Kidney epithelial cell (primary cell): ENCODE measurements at places on chromosomes 6 and 20.

GRCh38 chr6:158020811-158021210 lies 39.1 kb downstream of the SYNJ2 start:
- DNase-seq = no peak

DNA sequence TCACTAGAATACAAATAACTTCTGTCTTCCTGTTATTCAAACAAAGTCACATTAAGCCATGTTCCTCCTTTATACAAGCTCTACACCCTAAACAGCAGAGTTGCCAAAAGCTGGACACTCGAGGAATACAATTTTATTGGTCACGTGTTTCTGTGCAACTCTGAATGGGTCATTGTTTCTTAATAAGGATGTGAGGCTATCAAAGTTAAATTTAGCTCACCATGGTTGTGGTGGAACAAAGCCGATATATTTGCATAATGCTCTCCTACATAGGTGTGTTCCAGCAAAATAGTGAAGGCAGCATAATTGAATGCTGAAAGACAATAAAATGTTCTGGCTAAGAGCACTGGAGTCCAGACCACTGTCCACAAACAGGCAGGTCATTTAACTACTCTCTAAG lies 36.9 kb upstream of the CD2AP start:
- DNase-seq = no peak

DNA sequence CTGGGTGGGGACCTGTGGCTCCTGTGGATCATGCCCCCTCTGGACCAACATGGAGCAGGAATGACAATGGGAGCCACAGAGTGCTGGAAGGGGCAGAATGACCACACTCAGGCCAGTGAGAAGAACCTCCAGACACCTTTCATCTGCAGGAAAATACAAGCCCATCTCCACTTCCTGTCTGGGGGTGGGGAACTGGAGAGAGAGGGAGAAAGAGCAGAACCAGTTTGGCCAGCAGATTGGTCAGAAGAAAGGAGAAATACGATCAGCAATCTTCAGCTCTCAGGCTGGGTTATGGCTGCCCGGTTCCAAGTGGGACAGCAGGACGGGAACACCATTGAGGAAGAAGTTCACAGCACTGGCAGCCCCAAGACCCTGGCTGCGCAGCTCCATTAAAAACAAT lies 37.0 kb downstream of the BMP7 start:
- no peak for DNase-seq

GRCh38 chr6:95087394-95088097 lies 489.8 kb upstream of the MANEA start:
- DNase-seq = peak; percentile 63

DNA sequence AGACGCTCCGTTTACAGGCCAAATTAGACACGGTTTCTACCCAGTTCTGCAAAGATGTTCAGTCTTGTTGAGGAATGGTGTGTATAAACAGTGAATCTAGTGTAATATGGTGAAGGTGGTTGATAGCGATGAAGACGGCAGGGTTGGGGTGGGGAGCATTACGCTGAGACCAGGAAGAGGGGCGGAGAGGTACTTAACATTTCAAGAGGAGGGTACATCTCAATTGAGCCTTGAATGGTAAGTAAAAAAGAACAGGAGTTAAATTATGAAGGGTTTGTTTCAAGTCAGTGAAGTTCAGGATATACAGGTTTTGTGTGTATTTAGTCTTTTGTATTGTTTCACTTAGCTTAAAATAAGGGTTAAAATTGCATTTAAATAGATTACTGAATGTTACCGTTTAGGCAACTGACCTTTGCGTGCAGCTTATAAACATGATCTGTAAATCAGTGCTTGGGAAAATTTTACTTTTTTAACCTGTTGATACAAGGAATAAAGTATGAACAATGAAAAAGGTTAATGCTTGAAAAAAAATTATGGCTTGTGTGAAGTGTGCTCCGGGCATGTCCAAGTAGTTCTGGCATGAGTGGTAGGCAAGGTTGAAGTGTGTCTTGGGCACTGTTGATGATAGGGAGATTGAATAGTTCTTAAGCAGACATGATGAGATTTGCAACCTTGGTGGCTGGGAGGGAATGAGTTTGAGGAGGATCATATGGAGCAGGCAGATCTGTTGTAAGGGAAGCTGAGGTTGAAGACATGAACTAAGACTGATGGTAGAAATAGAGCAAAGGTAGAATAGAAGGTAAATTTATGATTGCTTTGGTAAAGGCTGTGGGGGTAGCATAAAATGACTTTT lies 842 bp downstream of the POLR1C start:
- no peak for DNase-seq

DNA sequence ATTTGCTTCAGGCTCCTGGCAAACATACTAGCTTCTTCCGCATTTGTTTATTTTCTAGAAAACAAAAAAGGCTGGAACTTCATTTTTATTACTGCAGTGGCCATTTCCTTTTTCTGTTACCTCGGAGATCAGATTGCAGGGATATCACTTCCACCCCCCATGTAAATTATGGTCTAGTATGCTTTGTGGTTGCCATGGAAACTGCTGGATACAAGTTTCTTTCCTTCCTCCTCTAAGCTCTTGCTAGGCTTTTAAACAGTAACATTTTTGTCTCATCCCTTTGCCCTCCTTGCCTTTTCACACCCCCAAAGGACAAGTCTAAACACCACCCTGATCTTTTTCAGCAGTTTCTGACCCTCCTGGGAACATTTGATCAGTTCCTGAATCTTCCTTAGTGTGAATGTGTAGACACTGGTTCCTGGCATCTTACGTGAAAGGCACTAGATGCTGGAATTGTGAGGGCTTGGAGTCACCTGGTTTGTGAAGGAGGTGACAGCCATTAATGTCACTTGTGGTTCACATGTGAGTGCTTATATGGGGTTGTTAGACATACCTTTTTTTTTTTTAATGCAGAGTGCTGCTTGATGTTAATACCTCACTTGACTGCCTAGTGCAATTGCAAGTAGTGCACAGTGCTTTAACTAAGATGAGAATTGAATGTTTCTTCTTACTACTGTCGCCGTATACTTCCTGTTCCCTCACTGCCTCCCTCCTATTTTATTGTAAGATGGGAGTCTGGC lies 181.6 kb downstream of the JARID2 start:
- DNase-seq = no peak

GRCh38 chr6:38796006-38796405 lies 80.9 kb downstream of the DNAH8 start:
- no peak for DNase-seq

GRCh38 chr6:117545161-117545595 lies 57.1 kb downstream of the GOPC start:
- peak; percentile 52 for DNase-seq

DNA sequence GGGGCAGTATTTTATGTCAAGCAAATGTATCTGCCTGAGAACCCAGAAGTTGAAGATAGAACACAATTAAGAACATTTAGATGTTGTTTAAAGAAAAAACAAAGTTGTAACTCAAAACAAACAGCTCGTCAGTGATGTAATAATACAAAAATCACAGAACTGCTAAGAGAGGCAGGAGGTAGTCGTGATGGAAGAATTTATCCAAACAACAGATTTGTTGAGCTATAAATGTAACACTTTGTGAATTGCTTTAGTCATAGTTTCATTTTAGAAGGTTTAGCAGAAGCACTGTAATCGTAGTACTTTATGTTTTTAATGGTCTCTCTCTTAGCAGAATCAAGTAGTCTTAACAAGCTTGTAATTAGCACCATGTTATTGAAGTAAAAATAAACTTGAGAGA lies 73.6 kb downstream of the SCAF8 start:
- no peak for DNase-seq
